ENCODE measurements at places on chromosomes 2 and 18.

DNA sequence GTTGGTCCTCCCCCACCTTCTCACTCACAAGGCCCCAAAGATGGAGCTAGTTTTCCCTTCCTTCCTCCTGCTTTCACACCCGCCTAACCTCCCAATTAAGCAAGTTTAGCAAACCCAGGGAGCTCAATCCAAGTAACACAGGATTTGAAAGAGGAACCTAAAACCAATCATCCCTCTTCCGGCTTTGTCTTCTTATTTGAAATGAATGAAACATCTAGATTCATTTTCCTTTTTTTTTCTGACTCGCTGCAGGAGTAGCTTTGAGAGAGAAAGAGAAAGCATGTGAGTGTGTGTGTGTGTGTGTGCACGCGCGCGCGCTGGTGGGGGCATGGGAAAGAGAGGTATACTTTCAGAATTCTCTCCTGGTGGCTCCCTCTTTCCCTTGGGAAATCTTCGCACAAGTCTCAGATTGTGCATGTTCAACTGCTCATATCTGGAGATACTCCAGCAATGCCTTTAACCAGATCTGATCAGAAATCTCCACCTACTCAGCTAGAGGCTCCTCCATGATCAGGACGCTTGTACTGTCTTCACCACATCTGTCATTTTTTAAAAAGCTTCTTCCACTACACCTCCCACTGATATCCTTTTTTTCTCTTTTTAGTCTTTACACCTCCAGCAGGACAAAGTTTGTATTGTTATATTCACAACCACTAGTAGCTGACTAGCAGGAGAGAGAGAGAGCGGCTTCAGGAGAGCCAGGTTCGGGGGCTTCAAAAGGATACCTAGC is 1.7 kb downstream of the SLC8A1 start:
- no peak for DNase-seq

- DNase-seq, result no peak
Observed at GRCh38 chr2:183123117-183123958, 905 bp upstream of the NUP35 start.

DNA sequence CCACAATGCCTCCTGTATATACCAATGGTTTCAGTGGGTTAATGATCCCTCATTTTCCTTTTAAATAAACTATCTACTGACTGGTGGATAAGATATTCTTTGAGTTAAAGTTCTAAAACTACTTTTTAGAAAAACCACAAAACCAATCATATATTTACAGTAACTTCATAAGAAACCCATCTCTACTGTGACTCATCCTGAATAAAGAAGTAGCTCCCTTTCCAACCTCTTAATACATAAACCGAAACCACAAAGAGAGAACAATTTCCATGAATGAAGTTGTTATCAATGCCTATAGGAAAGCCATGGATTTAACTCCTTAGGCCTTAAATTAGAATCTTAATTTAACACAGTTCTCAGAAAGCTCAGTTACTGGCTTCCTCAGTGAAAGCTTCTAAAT is 227.0 kb upstream of the SMAD7 start:
- no peak for DNase-seq

- no peak for DNase-seq
Observed at GRCh38 chr2:117775703-117776219, 38.7 kb upstream of the DDX18 start.

GRCh38 chr2:8268172-8268783 is 413.6 kb upstream of the ID2 start:
- no peak for DNase-seq

DNA sequence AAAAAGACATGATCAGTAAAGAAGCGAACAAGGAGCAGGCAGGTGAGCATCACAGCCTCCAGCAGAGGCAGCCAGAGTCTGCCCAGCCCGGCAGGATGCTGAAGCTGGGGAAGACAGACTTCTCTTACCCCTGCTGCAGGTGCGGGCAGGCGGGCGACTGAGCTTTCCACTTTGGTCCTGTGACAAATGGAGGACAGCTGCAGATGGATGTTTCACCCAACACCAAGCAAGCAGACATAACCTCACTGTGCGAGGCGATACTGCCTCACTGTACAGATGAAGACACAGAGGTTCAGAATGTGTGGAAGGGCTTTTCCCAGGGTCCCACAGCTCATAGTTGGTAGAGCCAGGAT is 251.0 kb downstream of the AFF3 start:
- no peak for DNase-seq

DNA sequence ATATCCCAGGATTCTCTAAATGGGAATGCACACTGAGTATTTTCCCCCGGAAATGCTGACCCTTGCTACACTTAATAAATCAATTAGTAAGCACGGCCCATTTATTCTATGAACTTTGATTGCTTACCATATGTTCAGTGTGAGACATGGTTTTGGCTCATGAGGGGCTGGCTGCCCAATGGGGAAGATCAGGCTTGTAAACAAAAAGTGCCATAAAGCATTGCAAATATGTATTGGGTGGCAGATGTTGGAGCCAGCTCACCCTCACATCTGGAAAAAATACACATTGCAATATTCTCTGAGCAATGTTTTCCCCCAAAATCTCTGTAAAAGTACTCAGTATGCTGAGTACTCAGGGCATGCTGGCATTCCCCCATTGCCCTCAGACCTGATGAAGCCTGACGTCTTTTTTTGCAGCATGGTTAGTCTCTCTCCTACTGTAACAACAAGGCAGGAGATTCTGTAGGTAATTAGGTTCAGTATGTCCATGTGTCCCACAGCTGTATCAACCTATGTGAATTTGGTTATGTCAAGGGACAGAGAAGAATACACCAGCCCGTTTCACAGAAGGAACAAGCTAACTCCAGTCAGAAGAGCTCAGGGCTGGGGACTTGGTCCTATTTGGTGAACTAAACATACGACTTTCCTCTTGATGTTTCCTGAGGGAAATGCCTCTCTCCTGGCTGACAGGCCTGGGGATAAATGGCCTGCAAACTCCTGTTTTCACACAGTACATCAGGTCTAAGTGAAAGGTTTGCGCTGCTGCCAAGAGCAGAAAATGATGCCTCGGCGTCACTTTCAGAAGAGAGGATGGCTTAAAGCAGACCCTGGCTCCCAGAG is 202.4 kb downstream of the INSIG2 start:
- DNase-seq, result no peak

DNA sequence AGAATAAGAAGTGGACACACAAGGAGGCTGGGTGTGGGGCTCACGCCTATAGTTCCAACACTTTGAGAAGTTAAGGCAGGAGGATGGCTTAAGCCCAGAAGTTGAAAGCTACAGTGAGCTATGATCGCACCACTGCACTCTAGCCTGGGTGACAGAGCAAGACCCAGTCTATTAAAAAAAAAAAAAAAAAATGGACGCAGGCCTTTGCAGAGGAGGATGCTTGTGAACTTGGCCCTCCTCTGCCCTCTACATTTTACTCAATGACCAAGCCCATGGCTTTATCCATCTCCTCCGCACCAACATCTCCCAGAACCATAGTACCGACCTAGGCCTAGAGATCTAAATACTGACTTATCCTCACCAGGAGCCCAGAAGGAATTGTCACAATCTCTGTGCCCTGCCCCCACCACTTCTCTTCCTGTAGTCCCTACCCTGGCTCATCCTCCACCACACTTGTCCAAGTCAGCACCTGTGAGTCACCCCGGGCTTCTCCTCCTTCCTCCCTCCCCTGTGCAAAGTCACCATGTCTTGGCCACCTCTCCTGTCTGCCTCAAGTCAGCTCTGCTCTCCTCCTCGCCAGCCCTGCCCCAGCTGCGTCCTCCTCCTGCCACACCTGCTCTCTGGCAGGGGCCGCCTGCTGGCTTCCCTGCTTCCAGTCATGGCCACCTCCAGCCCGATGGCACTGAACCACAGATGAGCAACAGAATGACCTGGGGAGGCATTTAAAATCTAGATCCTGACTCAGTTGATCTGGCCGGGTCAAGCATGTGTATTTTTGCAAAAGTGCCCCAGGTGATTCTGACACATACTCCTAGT is 35.8 kb upstream of the ASPRV1 start:
- no peak for DNase-seq

DNA sequence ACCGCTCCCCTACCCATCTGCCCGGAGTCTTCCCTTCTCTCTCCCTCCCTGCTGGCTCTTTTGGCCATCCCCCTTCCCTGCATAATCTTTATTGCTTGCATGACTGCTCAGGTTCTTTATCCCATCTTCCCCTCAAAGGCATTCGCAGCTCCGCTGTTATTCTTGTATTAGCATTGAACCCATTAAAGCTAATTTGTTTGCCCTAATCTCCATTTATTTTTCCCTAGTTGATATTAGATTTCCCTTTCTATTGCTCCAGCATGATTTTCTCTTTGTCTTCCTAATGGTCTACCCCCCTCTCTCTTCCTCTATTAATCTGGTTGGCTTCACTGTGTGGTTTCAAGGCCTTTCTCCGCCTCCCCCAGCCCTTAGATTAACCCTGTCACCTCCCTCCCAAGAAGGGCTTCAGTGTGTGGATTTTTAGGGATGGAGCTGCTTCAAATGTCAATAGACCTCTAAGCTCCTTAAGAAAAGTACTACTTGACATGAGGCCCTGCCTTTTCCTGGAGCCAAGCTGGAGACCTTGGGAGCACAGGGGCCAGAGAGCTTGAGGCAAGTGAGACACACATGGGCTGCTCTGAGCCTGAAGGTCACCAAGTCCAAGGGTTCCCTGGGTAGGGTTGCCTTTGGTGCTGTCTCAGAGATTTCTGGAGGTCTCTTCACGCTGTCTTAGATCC is 20.1 kb downstream of the PAX8 start:
- no peak for DNase-seq

DNA sequence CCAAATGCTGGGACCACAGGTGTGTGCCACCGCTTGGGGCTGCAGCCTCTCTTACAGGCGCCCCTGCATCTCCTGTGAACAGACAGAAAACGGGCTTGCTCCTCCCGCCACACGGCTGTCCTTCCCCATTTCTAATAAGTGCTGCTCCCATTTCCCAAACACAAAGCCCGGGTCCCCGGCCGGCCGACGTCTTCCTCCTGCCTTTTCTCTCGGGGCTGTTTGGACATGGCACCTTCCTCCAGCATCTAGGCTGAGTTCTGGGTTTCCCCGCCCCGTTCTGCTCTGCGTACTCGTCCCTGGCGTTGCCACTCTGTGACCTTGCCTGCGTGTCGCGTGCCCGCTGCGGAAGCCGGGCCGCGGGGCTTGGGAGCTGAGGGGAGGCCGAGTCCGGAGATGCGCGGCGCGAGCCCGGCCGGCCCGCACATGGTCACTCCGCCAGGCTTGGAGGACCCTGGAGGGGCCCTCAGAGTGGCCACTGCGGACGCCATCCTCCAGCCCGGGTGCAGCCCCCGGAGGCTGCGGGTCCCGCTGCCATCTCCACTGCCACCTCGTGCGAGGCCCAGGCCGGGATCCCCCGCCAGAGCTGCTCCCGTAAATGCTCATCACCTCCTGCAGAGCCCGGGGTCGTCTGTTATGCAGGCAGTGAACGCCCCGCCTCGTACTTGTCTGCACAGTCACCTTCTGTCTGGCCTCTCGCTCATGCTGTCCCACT is 26.3 kb downstream of the PRELID3A start:
- no peak for DNase-seq

DNA sequence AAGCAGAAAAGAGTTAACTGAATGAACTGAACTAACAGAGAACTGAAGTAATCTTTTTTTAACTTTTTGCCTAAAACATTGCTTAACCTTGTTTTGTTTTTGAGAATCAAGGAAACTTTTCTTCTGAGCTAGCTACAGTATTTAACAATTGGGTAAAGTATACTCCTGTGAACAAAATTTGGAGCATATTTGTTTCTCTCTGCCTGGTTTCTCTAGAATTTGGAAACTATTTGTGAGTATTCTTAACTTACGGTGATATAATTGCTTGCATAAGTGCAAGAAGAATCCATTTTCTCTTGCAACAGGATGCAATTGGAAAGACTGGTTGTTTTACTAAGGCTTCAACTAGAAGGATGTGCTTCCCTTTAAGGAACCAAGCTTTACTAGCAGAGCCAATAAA is 65.9 kb upstream of the FAM98A start:
- DNase-seq, result no peak

DNA sequence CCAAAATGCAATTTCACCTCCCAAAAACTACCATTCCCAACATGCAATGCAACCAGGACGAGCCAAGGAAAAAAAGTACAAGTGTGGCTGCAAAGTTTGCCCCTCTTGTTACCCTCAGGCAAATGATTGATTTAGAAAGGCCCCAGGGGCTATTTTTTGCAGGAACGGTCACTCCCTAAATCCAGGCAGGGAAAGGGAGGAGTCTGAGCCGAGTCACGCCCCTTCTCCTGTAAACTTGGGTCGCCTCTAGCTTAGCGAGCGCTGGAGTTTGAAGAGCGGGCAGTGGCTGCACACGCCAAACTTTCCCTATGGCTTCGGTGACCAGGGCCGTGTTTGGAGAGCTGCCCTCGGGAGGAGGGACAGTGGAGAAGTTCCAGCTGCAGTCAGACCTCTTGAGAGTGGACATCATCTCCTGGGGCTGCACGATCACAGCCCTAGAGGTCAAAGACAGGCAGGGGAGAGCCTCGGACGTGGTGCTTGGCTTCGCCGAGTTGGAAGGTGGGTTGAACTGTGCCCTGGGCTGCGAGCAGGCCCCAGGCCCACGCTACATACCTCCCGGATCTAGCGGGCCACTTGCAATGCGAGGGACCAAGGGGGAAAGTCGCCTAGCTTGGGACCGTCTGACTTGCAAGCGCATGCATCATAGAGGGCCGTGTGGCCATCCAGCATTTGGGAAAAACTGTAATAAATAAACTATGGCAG is at the start of gene GALM:
TSS of gene GALM (plus strand) at position 261 of the 702 bp plus-strand sequence. CDS start at position 309, 48 bp downstream.
- peak; percentile 91 for DNase-seq

DNA sequence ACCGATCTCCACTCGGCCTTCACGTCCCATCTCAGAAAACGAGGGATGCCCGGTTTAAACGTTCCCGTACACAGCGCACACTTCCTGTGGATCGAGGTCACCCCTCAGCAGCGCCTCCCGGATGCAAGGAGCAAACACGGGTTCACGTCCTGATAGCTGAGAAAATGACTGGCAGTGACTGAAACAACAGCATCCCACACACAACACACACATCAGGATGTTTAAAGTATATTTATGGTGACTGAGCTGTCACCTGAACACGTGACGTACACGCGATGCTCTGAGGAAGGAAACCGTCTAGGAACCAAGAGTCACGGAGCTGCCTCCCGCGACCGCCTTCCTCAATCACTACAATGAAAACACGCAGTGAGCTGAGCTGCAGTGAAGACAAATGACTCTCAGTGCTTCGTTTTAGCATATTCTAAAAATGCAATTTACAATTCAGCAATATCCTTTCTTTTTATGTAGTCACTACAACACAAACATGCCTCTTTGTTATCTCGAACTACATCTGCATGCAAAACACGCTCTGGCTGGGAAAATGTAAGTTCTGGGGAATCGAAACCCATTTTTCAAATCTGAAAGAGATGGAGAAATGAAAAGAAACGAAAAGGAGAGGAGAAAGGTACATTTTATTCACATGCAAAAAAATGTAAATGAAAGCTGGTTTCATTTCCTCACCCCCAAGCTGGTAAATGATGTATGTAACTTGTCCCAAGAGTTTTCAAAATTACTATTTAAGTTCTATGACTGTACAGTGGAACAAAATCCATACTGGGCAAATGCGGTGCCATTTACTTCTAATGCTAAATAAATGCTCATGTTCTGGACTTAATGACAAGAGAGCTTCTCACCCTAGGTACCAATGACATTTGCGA is 19.8 kb downstream of the HDAC4 start:
- no peak for DNase-seq

GRCh38 chr2:208266553-208266893 is 468 bp downstream of the PIKFYVE start:
- no peak for DNase-seq

GRCh38 chr2:145841973-145842372 is 1322.1 kb upstream of the ZEB2 start:
- DNase-seq, result peak; percentile 6

GRCh38 chr2:18829976-18830375 is 240.6 kb upstream of the NT5C1B start:
- no peak for DNase-seq
